NCI-H1092 treated with DMSO at 0.1 percent for 48 hours (cell line): ENCODE measurements at places on chromosomes 13 and 19.
A peak's percentile ranks its signal among the peaks of the same experiment; 100 is the strongest.

- no peak for DNase-seq
Observed at GRCh38 chr13:76773448-76774094, 112.6 kb downstream of the KCTD12 start.

GRCh38 chr13:93561576-93562225 lies 335.1 kb downstream of the GPC6 start:
- no peak for DNase-seq

DNA sequence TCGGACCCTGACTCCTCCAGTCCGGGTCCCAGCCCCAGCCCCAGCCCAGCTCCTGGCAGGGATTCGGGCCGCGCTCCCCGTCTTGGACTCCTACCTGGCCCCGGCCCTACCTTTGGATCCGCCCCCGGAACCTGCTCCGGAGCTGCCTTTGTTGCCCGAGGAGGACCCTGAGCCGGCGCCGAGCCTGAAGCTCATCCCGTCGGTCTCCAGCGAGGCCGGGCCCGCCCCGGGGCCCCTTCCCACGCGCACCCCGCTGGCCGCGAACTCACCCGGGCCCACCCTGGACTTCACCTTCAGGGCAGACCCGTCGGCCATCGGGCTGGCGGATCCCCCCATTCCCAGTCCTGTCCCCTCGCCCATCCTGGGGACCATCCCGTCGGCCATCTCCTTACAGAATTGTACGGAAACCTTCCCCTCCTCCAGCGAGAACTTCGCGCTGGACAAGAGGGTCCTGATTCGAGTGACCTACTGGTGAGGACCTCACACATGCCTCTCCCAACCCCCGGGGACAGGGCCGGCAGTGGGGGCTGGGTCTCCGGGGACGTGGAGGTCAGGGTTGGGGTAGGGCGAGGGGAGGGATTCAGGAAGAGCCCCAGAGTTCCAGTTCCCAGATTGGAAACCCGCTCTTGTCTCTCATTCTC lies 732 bp downstream of the SELENOV start:
- DNase-seq, result no peak

DNA sequence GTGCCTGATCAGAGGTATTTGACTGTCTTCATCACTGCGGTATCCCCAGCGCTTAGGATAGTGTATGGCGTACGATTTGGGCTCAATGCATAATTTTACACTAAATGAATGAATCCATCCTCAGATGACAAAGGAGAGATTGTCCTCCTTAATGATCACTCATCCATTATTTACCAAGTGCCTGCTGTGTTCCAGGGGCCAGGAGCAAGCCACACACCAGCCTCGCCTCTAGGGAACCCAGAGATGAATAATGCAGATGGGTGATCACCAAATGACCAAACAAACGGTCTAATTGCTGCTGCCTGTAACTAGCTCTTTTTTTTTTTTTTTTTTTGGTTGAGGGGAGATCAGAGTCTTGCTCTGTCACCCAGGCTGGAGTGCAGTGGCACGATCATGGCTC lies 5.9 kb upstream of the GPR32 start:
- DNase-seq, result no peak

DNA sequence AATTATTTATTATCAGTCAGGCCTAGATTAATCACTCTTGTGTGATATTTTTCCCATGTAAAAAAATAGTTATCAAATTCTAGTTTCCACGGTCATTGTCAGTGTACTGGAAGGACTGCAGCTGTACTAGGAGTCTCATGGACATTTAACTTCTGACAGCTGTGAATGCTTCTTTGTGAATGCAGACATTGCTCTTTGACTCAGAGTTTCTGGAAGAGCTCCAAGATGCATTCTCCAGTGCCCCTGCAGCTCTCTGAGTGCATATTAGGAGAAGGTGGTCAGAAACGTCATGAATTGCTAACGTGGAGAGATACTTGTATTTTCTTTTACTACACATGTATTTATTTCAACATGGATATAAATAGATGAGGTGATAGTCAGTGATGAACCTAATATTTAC lies 9.7 kb upstream of the SLITRK5 start:
- peak; percentile 61 for DNase-seq

DNA sequence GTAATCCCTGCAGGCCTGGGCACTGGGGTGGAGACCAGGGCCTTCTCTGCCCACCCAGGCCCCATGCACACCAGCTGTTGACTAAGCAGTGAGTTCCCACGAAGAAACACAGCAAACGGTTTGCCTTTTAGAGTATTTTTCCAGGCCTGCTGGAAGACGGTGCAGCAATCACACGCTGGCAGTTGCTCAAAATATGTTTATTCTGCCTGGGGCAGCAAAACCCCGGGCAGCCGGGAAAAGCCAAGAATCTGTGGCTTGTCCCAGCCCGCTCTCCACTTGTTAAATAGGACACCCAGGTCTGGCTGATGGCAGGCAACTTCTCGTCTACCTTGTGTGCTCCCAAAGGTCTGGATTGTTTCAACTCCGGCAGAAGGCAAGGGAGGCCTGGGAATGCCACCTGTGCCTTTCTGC lies 40.8 kb downstream of the GGACT start:
- DNase-seq, result no peak

- peak; percentile 30 for DNase-seq
Observed at GRCh38 chr19:33750587-33751435, 45.9 kb upstream of the KCTD15 start.

GRCh38 chr19:54393381-54393780 lies 21.9 kb upstream of the TTYH1 start:
- DNase-seq, result no peak
